Prostate gland (tissue), 2 donors: ENCODE measurements at places on chromosomes 2 and 18.

DNA sequence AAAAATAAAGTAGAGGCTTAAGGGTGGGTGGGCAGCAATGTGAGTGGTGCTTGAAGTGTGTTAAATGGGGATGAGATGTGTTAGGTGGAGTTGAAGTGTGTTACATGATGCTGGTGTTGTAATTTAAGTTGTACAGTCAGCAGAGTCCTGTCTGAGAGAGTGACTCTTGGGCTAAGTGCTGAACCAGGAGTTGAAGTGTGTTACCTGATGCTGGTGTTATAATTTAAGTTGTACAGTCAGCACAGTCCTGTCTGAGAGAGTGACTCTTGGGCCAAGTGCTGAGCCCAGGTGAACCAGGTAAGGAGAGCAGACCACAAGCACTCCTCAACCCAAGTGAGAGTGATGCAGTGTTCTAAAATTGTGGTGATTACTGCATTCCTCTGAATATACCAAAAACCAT lies 40.6 kb downstream of the LCLAT1 start:
- DNase-seq, result no peak

DNA sequence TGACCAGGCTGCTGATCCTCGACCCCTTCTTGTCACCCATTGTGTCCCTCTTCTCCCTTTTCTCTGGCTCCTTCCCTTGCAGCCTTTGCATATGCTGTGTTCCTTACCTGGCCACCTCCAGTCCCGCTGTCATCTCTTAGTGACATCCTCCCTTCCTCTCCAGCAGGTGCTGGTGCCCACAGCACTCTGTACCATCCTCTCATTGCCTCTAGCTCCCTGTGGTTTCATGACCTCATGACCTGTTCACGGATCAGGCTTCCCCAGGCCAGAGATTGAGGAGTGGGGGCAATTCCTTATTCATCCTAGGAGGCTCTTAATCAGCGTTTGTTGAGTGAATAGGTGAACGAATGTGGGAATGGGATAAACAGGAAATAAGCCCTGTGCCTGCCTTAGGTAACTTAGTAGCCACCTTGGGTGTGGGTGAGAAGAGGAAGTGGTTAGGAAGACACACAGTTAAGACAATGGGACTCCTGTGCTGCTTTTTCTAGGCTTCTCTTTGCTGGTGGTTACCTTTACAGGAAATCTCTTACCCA lies 35.5 kb downstream of the ITGA6 start:
- no peak for DNase-seq

- no peak for DNase-seq
Observed at GRCh38 chr18:7168408-7168807, 50.8 kb upstream of the LAMA1 start.

- DNase-seq, result no peak
Observed at GRCh38 chr2:148906124-148906523, 31.1 kb downstream of the KIF5C start.

DNA sequence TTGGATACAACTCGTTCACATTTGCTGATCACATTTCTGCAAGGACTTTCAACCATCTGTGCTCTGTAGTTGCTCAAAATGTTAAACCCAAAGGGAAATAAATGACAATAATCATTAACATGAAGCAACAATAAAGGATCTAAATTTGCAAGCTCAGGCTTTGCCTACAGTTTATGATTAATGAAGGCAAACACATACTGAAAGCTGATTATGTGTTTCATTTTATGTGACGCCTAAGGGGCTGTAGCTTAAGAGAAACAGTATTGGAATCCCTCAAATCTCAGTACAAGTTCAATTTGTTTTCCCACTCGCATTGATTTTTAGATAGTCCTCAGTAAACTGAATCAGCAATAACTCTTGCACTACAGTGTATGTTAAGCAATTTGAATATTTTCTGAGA lies 160.3 kb upstream of the FSIP2 start:
- DNase-seq, result no peak

DNA sequence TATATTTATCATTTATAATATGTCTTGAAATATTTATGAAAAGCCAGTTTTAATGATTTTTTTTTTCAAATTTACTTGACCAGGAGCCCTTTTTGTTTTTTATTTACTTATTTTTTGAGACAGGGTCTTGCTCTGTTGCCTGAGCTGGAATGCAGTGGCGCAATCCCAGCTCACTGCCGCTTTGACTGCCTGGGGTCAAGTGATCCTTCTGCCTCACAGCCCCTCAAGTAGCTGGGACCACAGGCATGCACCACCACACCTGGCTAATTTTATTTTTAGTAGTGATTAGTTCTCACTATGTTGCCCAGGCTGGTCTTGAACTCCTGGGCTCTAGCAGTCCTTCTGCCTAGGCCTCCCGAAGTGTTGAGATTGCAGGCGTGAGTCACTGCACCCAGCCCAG lies 5.7 kb downstream of the EPB41L5 start:
- DNase-seq, result no peak

- DNase-seq, result no peak
Observed at GRCh38 chr2:111178730-111179405, 58.2 kb downstream of the BCL2L11 start.

- DNase-seq, result no peak
Observed at GRCh38 chr18:32060026-32060425, 31.6 kb upstream of the RNF138 start.
